Pulmonary artery endothelial cell (primary cell): ENCODE measurements at places on chromosomes 1 and 21. TPM values are rescaled to one million over a fixed set of nuclear protein-coding genes. Genes with fewer than 3 reads are reported as not detected.

TBX19 gene
- 0.40 and 0.74 TPM in 2 replicates for total RNA-seq

GPX7 gene
- total RNA-seq: 11.5 and 16.9 TPM in 2 replicates

WNT3A gene
- not detected in 2 replicates for total RNA-seq

HSD3B2 gene
- total RNA-seq: not detected in 2 replicates

GPR37L1 gene
- not detected in 2 replicates for total RNA-seq

PDPN gene
- not detected in 2 replicates for total RNA-seq

LRRC38 gene
- total RNA-seq: not detected in 2 replicates

HES2 gene
- total RNA-seq: 18.8 and 38.6 TPM in 2 replicates

KCNJ6 gene
- under 0.01 TPM in 2 replicates for total RNA-seq

NCAM2 gene
- 0.11 and 0.40 TPM in 2 replicates for total RNA-seq

INAVA gene
- not detected in 2 replicates for total RNA-seq

OPTC gene
- not detected in 2 replicates for total RNA-seq

IL10 gene
- total RNA-seq: not detected in 2 replicates

AIM2 gene
- not detected in 2 replicates for total RNA-seq

OR2T33 gene
- not detected in 2 replicates for total RNA-seq

FLG2 gene
- total RNA-seq: not detected in 2 replicates

HMCN1 gene
- 10.8 and 12.6 TPM in 2 replicates for total RNA-seq

LINGO4 gene
- not detected in 2 replicates for total RNA-seq

MCOLN2 gene
- total RNA-seq: 0.13 and 0.18 TPM in 2 replicates

DLGAP3 gene
- 0.33 TPM in 1 of 2 replicates, not detected in the other for total RNA-seq

OLIG1 gene
- total RNA-seq: not detected in 2 replicates

KRTAP11-1 gene
- not detected in 2 replicates for total RNA-seq

MPL gene
- not detected in 2 replicates for total RNA-seq

RNF223 gene
- not detected in 2 replicates for total RNA-seq

RGS8 gene
- not detected in 2 replicates for total RNA-seq

ERRFI1 gene
- 42.6 and 51.0 TPM in 2 replicates for total RNA-seq

SPAG17 gene
- total RNA-seq: not detected in 2 replicates

GSTM1 gene
- total RNA-seq: not detected in 2 replicates

ABCA4 gene
- 1.7 and 2.4 TPM in 2 replicates for total RNA-seq

UBXN10 gene
- total RNA-seq: not detected in 2 replicates

SLC44A5 gene
- 3.0 and 13.3 TPM in 2 replicates for total RNA-seq

POU2F1 gene
- total RNA-seq: 4.0 and 5.8 TPM in 2 replicates
